SK-N-MC (cell line): ENCODE measurements at places on chromosomes 6 and 20.

DNA sequence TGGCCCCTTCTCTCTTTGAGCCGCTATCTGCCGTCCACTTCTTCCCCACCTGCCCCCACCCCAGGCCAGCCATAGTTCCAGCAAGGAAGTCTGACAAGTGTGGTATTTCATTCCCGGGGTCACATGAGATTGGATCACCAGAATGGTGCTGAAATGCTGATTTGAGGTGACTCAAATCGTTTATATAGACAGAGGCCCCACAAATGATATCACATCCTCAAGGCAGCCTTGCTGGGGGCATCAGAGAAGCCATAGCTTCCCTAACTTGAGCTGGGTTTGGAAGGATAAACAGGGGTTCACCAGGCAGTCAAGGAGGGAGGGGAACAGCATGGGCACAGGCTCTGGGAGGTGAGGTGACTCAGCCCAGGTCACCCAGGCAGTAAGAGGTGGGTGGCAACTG lies 9.9 kb downstream of the SDCBP2 start:
- no peak for DNase-seq

- DNase-seq, result no peak
These were observed 113.4 kb downstream of the EYA2 start for GRCh38 chr20:47007826-47008655.

GRCh38 chr6:154606457-154606856 lies 96.0 kb upstream of the CNKSR3 start:
- DNase-seq, result no peak

- DNase-seq, result no peak
These were observed 88.2 kb upstream of the PHACTR1 start for GRCh38 chr6:12628327-12628726.

- no peak for DNase-seq
These were observed at the start of gene ENPP5 for GRCh38 chr6:46170357-46171289. Gene ENPP5, minus strand, starts transcription at chr6:46170980. Its CDS starts 2,718 bp downstream, at chr6:46168262.

DNA sequence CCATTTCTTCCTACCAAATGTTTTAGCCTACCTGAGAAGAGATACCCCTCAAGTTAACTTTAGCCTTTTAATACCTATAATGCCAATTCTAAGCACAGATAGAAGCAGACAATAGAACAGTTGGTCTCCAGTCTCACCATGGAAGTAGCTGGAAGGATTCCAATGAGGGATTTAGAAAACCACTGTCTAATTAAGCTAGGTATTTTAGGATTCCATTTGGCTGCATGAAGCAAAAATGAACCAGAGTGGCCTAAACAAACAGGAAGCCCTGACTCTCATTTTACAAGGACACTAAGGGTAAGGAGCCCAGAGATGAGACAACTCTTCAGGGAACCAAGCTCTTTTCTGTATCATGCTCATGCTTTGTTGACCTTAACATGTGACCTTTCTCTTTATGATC lies 199.2 kb downstream of the ALDH8A1 start:
- DNase-seq, result no peak

GRCh38 chr20:50421356-50422340 lies 88.5 kb upstream of the PTPN1 start:
- DNase-seq, result no peak

GRCh38 chr20:17648791-17649730 lies 33.0 kb downstream of the RRBP1 start:
- no peak for DNase-seq
